Bronchus fibroblast of lung (primary cell): ENCODE measurements at places on chromosomes 11 and 22. TPM values are rescaled to one million over a fixed set of nuclear protein-coding genes. Genes with fewer than 3 reads are reported as not detected.

Gene TTC28
- 11.0 and 16.0 TPM in 2 replicates for total RNA-seq

Gene WNT11
- 0.15 TPM in 1 of 2 replicates, not detected in the other for total RNA-seq

Gene LRRN4CL
- total RNA-seq, result 10.0 and 10.9 TPM in 2 replicates

Gene MMP12
- not detected in 2 replicates for total RNA-seq

Gene SERPING1
- 56.3 and 67.6 TPM in 2 replicates for total RNA-seq

Gene E2F8
- total RNA-seq, result 3.3 and 3.9 TPM in 2 replicates

Gene MRPL49
- 63.9 and 72.0 TPM in 2 replicates for total RNA-seq

Gene CCDC81
- 0.17 and 0.30 TPM in 2 replicates for total RNA-seq

Gene MS4A1
- total RNA-seq, result not detected in 2 replicates

Gene PRR33
- total RNA-seq, result not detected in 2 replicates

Gene PRG3
- total RNA-seq, result not detected in 2 replicates

Gene MS4A6E
- total RNA-seq, result not detected in 2 replicates

Gene PARVG
- total RNA-seq, result not detected in 2 replicates

Gene PARVA
- total RNA-seq, result 25.3 and 27.4 TPM in 2 replicates

Gene HBD
- total RNA-seq, result not detected in 2 replicates

Gene AGBL2
- 0.17 and 1.3 TPM in 2 replicates for total RNA-seq

Gene RAB1B
- total RNA-seq, result 148 and 150 TPM in 2 replicates

Gene APOBEC3A
- not detected in 2 replicates for total RNA-seq

Gene C11orf91
- total RNA-seq, result not detected in 2 replicates

Gene CARNS1
- not detected in 2 replicates for total RNA-seq

Gene HDHD5
- 38.5 and 42.7 TPM in 2 replicates for total RNA-seq

Gene SYCE3
- total RNA-seq, result not detected in 2 replicates

Gene CELSR1
- total RNA-seq, result 0.15 and 0.34 TPM in 2 replicates

Gene ANGPTL5
- not detected in 2 replicates for total RNA-seq

Gene FREY1
- 0.34 TPM in 1 of 2 replicates, not detected in the other for total RNA-seq

Gene SLC35C1
- total RNA-seq, result 22.0 and 25.2 TPM in 2 replicates

Gene SPDYC
- not detected in 2 replicates for total RNA-seq

Gene MRGPRF
- 43.1 and 43.2 TPM in 2 replicates for total RNA-seq

Gene TXNRD2
- 27.6 and 28.6 TPM in 2 replicates for total RNA-seq

Gene MUC2
- not detected in 2 replicates for total RNA-seq

Gene TRPM5
- not detected in 2 replicates for total RNA-seq

Gene CASP5
- not detected in 2 replicates for total RNA-seq

Gene LYVE1
- not detected in 2 replicates for total RNA-seq

Gene CDHR5
- not detected in 2 replicates for total RNA-seq

Gene KCNJ11
- under 0.01 TPM in 2 replicates for total RNA-seq

Gene MMP10
- not detected in 2 replicates for total RNA-seq

Gene GPHA2
- not detected in 2 replicates for total RNA-seq

Gene CAVIN3
- total RNA-seq, result 338 and 354 TPM in 2 replicates
